ENCODE measurements at places on chromosomes 3 and 15. TPM values are rescaled to one million over a fixed set of nuclear protein-coding genes. Genes with fewer than 3 reads are reported as not detected.

Gene ZNF620
- 0.53 TPM for polyA plus RNA-seq

Gene STAB1
- not detected for polyA plus RNA-seq

Gene KIF15
- polyA plus RNA-seq: 0.28 TPM

Gene RPLP1
- polyA plus RNA-seq: 725 TPM

Gene RNU5B-1
- polyA plus RNA-seq: not detected

Gene FGD5
- polyA plus RNA-seq: 0.09 TPM

Gene IL5RA
- polyA plus RNA-seq: not detected

Gene PDCD7
- 9.9 TPM for polyA plus RNA-seq

Gene CRYBG3
- 0.19 TPM for polyA plus RNA-seq

Gene LSAMP
- polyA plus RNA-seq: 12.8 TPM

Gene AGTR1
- 6.6 TPM for polyA plus RNA-seq

Gene EFCAB12
- not detected for polyA plus RNA-seq

Gene C3orf62
- 6.3 TPM for polyA plus RNA-seq

Gene TMIE
- polyA plus RNA-seq: 0.13 TPM

Gene SHF
- 0.87 TPM for polyA plus RNA-seq

Gene ECE2
- 3.1 TPM for polyA plus RNA-seq

Gene DCBLD2
- polyA plus RNA-seq: 27.2 TPM

Gene SUCLG2
- polyA plus RNA-seq: 1.9 TPM

Gene ASB14
- 0.13 TPM for polyA plus RNA-seq

Gene LRRC31
- 1.9 TPM for polyA plus RNA-seq

Gene GOLGA6A
- polyA plus RNA-seq: not detected

Gene FMN1
- 0.91 TPM for polyA plus RNA-seq

Gene SKOR1
- 26.2 TPM for polyA plus RNA-seq

Gene CCDC80
- polyA plus RNA-seq: 15.4 TPM

Gene NEIL1
- 6.4 TPM for polyA plus RNA-seq

Gene TMC3
- not detected for polyA plus RNA-seq

Gene ANKDD1A
- polyA plus RNA-seq: 13.6 TPM

Gene CCNB2
- 1.4 TPM for polyA plus RNA-seq

Gene MYRIP
- 8.1 TPM for polyA plus RNA-seq

Gene CIP2A
- 2.1 TPM for polyA plus RNA-seq

Gene TBL1XR1
- 70.0 TPM for polyA plus RNA-seq

Gene XYLB
- not detected for polyA plus RNA-seq

Gene ROPN1
- polyA plus RNA-seq: 2.9 TPM

Gene PLSCR4
- 15.9 TPM for polyA plus RNA-seq

Gene GRM2
- not detected for polyA plus RNA-seq

Gene EPHA3
- polyA plus RNA-seq: 3.9 TPM

Gene WDR93
- 0.39 TPM for polyA plus RNA-seq

Gene ZIC4
- polyA plus RNA-seq: 2.5 TPM

Gene DGKG
- 73.5 TPM for polyA plus RNA-seq

Gene USP4
- 28.0 TPM for polyA plus RNA-seq

Gene ACAN
- not detected for polyA plus RNA-seq

Gene P2RY14
- not detected for polyA plus RNA-seq

Gene HDAC11
- 4.4 TPM for polyA plus RNA-seq

Gene RAB5A
- 103 TPM for polyA plus RNA-seq

Gene LRRN1
- polyA plus RNA-seq: 59.6 TPM

Gene NOX5
- polyA plus RNA-seq: not detected

Gene CSPG4
- not detected for polyA plus RNA-seq

Gene GCSAM
- not detected for polyA plus RNA-seq
